Activated T-helper 1 cell treated with anti-CD3 and anti-CD28 coated beads, Interleukin-12 subunit alpha, Interleukin-12 subunit beta, Interleukin-2, Interleukin-4 antibody, amounts not matched to agents 30 ng/mL and 10 ng/mL and 1 ng/mL, durations not matched to agents 14 hours and 24 hours and 36 hours (primary cell): ENCODE measurements at places on chromosomes 2 and 18. TPM values are rescaled to one million over a fixed set of nuclear protein-coding genes. Genes with fewer than 3 reads are reported as not detected.

DNA sequence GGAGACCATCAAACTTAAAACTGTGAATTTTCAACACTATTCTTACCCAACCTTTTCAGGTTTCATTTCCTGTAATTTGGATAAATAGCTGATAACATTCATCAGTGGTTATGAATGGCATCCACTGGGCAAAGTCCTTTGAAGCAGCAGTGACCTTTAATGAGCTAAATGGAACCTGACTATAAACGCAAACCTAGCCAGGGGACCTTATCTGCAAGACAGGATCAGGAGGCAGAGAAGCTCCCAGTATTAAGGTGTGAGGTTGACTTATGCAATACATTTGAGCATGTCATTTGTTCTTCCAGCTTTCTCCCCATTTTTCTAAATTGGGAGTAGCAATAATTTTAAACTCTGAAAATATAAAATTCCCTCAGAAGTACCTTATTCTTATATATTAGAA is 38.4 kb downstream of the CREG2 start:
- DNase-seq = no peak

ABCG8 gene
- total RNA-seq = 0.13 TPM in 1 of 2 replicates, not detected in the other

DNA sequence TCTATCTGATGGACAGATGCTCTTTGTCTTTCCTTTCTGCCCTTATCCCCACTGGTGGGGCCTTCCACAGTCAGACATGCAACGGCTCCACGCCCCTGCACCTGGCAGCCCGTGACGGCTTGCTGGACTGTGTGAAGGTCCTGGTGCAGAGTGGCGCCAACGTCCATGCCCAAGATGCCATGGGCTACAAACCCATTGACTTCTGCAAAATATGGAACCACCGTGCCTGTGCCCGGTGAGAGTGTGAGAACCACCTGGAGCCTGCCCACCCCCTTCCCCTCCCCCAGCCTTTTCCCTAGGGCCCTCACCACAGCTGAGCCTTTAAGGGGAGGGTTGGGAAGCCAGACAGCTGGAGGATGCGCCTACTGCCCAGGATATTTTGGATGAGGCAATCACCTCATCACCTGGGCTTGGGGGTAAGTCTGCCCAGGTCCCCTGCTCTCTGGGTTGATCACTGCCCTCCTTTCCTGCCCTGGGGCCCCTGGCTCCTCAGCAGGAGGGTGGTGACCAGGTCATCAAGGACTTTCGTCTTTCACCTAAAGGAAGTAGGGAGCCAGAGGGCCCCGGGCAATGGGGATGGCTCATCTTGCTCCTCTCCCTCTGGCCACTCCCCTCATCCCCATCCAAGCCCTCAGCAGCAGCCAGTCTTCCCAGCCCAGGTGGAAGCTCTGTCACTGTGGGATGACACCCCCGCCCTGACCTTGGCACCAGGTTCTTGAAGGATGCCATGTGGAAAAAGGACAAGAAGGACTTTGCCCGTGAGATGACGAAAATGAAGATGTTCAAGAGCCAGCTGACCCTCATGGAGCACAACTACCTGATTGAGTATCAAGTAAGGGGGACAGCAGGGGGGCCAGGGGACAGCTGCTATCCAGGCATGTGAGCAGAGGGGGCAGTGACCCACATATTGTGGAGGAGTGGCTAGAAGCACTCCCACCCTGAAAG is 3.7 kb downstream of the ANKRD53 start:
- no peak for DNase-seq

- DNase-seq = no peak
These were observed 1.5 kb downstream of the CACNB4 start for GRCh38 chr2:152097290-152097800.

GRCh38 chr2:8334866-8335325 is 347.0 kb upstream of the ID2 start:
- DNase-seq = no peak

C2orf66 gene
- total RNA-seq = 0.18 and 0.42 TPM in 2 replicates

MBOAT2 gene
- total RNA-seq = 2.9 and 4.5 TPM in 2 replicates

PHOSPHO2 gene
- total RNA-seq = 4.5 and 4.6 TPM in 2 replicates

DNA sequence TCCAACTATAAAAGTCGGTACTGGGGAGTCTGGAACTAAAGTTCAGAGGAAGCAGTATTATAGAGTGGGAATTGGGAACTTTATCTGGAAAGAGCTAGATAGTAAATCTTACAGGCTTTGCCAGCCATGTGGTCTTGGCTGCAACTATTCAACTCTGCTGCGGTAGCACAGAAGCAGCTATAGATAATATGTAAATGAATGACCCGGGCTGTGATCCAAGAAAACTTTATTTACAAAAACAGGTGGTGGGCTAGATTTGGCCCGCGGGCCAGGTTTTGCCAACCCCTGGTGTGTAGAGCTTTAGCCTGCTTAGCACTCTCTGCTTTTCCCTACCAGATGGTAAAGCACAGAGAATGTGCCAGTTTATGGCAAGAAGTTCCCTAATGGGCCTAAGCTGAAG is 70.8 kb downstream of the TNP1 start:
- DNase-seq = no peak

CREG2 gene
- not detected in 2 replicates for total RNA-seq

DNA sequence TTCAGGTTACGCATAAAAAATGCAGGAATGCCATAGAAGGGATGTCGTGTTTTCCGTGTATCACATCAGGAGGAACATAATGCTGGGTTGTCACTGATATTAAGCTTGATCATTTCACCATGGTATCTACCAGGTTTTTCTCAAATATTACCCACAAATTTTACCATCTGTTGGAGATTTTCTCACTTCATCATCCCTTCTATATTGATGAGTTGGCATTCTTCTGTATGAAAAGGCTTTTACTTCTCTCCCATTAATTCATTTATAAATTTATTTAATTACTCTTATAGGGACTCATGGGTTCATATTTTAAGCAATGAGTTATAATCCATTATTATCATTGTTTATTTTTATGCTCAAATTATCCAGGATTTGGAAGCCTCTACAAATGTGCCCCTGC is 608.2 kb downstream of the EPHA4 start:
- no peak for DNase-seq

HOXD4 gene
- total RNA-seq = not detected in 2 replicates

- DNase-seq = no peak
These were observed 221.1 kb downstream of the INSIG2 start for GRCh38 chr2:118309257-118309945.

- no peak for DNase-seq
These were observed 88.8 kb downstream of the CHN1 start for GRCh38 chr2:174916270-174916930.

DNA sequence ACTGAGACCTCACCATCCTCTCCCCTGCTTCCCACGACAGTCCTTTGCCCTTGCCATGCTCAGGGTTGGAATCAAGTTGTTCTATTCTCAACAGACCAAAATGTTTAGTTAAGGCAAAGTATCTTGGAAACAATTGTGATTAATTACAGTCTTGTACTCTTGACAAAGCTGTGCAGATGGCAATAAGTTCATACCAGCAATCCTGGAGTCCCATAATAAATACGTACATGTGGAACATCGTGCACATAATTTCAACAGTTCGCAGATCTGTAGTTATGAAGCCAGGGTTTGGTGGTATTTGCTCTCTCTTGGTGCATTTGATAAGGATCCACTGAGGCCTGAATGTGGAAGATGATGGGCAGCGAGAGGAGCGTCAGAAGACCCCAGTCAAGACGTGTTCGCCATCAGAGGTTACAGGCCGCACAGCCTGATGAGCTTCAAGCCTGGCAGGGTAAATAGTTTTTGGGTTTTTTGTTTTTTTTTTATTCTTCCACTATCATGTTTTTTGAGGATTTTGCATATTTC is 52.9 kb upstream of the EML6 start:
- no peak for DNase-seq

THAP4 gene
- total RNA-seq = 53.1 and 58.5 TPM in 2 replicates

DNA sequence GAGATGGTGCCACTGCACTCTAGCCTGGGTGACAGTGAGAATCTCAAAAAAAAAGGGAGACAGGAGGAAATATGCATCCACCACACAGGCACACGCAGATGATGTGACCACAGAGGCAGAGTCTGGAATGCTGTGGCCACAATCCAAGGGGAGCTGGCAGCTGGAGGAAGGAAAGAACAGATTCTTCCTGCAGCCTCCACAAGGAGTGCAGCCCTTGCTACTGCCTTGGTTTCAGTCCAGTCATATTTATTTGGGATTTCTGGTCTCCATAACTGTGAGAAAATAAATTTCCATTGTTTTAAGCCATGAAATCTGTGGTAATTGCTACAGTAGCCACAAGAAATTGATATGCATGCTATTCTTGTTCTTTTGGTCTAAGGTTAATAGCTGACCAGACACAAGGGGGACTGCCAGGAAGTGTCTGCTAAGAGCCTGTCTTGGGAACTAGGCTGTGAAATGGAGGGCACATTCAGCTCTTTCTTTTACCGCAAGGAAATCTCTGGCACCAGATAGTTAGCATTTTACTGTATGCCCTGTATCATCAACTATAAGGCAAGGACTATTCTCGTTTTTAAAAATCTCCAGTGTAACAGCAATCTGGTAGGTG is 133.1 kb upstream of the SEC11C start:
- no peak for DNase-seq
